Activated CD8-positive, alpha-beta memory T cell treated with anti-CD3 and anti-CD28 coated beads for 1 hour (primary cell): ENCODE measurements at places on chromosomes 12 and 14.

GRCh38 chr12:89461649-89462612 is 62.7 kb downstream of the GALNT4 start:
- DNase-seq = no peak

DNA sequence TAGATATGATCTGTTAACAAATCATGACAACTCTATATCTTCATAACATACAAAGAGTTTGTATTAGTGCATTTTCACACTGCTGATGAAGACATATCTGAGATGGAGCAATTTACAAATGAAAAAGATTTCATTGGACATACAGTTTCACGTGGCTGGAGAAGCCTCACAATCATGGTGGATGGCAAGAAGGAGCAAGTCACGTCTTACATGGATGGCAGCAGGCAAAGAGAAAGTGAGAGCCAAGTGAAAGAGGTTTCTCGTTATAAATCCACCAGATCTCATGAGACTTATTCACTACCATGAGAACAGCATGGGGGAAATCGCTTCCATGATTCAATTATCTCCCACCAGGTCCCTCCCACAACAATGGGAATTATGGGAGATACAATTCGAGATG is 157.6 kb downstream of the DUSP6 start:
- no peak for DNase-seq

- no peak for DNase-seq
Observed at GRCh38 chr12:23098517-23098916, 473.5 kb downstream of the ETNK1 start.

DNA sequence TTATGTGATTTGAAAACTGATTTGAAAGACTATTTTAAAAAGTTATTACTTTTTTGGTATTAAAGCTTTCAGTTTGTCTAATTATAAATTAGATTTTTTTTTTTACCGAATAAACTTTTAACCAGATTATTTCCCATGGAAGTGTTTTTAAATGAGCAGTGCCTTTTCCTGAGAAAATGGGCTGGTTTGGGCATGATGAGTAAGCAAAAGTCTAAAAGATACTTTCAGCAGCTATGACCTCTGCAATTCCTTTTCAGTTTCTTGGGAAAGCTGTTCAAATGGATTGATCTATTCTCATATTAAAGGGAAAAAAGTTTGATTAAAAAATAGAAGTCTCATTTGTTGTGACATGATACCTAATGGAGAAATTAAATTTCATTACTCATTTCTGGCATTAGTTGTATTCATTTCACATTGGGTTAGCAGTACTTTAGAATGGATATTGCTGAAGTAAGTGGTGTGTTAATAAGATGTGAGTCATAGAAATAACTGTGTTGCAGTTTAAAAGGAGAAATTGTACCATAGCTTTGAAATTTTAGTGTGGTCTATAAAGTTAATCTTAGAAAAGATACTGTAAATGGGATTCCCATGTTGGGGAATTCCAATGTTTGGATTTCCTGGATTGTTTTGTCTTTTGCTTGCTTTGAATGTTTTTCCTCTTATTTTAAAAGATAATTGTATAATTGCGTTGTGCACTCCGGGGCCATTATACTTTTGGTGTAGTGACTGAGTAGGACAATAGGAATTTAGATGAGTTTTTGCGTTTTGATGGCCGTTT is 21.0 kb downstream of the KTN1 start:
- no peak for DNase-seq

GRCh38 chr12:31303466-31303865 is 22.5 kb downstream of the SINHCAF start:
- DNase-seq = no peak

GRCh38 chr12:2756756-2757155 is 38.0 kb upstream of the FKBP4 start:
- DNase-seq = no peak

DNA sequence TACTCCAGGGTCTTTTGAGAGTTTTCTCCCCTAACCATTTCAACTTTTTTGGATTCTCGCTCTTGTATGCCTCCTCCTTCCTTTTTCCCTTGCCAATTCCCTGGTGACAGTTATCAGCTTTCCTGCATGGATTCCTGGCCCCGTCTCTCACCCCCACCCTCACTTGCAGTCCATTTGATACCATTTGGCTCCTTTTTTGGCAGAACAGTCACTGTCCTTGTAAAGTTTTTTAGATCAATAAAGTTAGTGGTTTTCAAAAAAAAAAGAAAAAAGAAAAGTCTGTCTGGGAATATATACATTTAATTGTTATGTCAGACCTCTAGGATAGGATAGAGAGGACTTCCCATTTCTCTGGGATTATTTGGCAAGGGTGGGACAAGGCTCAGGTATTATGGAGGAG is 42.1 kb downstream of the ACTN1 start:
- no peak for DNase-seq

DNA sequence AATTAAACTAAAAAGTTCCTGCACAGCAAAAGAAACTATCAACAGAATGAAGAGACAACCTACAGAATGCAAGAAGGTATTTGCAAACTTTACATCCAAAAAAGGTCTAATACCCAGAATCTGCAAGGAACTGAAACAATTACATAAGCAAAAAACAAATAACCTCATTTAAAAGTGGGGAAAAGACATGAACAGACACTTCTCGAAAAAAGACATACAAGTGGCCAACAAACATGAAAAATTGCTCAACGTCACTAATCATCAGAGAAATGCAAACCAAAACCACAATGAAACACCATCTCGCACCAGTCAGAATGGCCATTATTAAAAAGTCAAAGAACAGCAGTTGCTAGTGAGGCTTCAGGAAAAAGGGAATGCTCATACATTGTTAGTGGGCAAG is 15.2 kb downstream of the PDE6H start:
- DNase-seq = no peak

- DNase-seq = no peak
Observed at GRCh38 chr12:57195186-57195585, 21.4 kb upstream of the NXPH4 start.

- DNase-seq = no peak
Observed at GRCh38 chr12:88325816-88326189, 183.7 kb downstream of the TMTC3 start.

DNA sequence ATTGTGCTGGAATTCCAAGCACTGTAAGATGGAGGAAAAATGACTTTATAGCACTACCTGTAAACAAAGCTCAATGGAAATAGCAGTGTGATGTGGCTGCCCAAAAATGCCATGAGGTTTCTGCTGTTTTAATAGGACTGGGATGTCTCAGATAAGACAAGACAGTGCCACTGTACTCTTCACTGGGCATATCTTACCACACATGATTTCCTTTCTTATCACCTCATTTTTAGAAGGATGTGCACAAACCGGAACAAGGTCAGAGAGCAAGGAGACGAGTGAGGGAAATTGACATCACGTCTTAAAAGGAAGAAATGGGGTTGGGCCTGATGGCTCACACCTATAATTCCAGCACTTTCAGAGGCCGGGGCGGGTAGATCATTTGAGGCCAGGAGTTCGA is 38.4 kb upstream of the FGD4 start:
- DNase-seq = no peak

- no peak for DNase-seq
Observed at GRCh38 chr14:63996016-63996415, 143.2 kb downstream of the SYNE2 start.

DNA sequence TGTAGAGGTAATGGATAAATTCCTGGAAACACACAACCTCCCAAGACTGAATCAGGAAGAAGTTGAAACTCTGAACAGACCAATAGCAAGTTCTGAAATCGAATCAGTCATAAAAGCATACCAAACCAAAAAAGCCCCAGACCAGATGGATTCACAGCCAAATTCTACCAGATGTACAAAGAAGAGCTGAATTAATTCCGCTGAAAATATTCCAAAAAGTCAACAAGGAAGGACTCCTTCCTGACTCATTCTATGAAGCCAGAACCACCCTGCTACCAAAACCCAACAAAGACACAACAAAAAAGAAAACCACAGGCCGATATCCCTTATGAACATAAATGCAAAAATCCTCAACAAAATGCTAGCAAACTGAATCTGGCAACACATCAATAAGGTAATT is 81.5 kb downstream of the SLC38A4 start:
- no peak for DNase-seq

- DNase-seq = no peak
Observed at GRCh38 chr14:92670160-92670559, 78.3 kb downstream of the LGMN start.

- DNase-seq = no peak
Observed at GRCh38 chr12:49633703-49634345, 10.5 kb downstream of the PRPF40B start.

GRCh38 chr14:91749868-91750267 is 18.0 kb upstream of the CATSPERB start:
- no peak for DNase-seq

GRCh38 chr12:53956251-53956887 is 1.7 kb downstream of the HOXC12 start:
- DNase-seq = no peak

GRCh38 chr12:109197327-109197726 is 80.9 kb downstream of the ACACB start:
- no peak for DNase-seq

DNA sequence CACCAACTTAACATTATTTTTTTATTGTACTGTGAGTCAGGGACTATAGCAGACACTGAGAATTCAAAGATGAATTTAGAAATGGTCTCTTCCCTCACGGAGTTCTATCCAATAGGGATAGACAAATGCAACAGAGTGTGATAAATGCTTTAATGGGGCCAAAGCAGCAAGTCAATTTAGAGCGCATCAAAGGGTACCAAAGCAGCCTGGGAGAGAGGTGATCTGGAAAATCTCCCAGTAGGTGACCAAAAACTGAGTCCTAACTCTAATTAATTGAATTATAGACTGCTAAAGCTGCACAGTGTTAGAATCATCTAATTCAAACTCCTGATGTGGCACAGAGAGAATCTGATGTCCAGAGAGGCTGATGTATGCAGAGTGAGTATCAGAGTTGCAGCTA is 2.6 kb downstream of the LIN7A start:
- no peak for DNase-seq

GRCh38 chr14:76833011-76833410 is 6.8 kb downstream of the LRRC74A start:
- DNase-seq = no peak

GRCh38 chr12:78519422-78519821 is 345.2 kb upstream of the SYT1 start:
- no peak for DNase-seq

- no peak for DNase-seq
Observed at GRCh38 chr12:2687726-2688125, 107.0 kb upstream of the FKBP4 start.

- no peak for DNase-seq
Observed at GRCh38 chr12:21940549-21941505, at the start of gene ABCC9. TSS of gene ABCC9 (minus strand) at chr12:21941426. CDS start at chr12:21936674, 4,752 bp downstream.

- no peak for DNase-seq
Observed at GRCh38 chr12:78226763-78227162, 396.1 kb downstream of the NAV3 start.

GRCh38 chr14:23530375-23531055 is 21.1 kb downstream of the ZFHX2 start:
- no peak for DNase-seq

- DNase-seq = no peak
Observed at GRCh38 chr14:95397325-95397724, 77.6 kb upstream of the CLMN start.

- DNase-seq = no peak
Observed at GRCh38 chr14:37566811-37567371, 28.2 kb downstream of the FOXA1 start.

GRCh38 chr12:22374508-22374907 is 40.0 kb upstream of the ST8SIA1 start:
- DNase-seq = no peak

DNA sequence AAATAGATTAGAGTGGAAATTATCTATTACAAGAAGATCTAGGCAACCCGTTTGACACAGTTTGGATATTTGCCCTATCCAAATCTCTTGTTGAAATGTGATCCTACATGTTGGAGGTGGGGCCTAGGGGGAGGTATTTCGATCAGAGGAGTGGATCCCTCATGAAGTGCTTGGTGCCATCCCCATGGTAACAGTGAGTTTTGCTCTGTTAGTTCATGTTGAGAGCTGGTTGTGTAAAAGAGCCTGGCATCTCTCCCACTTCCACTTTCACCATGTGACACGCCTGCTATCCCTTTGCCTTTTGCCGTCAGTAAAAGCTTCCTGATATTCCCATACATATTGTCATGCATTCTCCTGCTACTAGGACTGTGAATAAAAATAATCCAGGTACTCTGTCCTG is 66.4 kb upstream of the FLRT2 start:
- DNase-seq = no peak

DNA sequence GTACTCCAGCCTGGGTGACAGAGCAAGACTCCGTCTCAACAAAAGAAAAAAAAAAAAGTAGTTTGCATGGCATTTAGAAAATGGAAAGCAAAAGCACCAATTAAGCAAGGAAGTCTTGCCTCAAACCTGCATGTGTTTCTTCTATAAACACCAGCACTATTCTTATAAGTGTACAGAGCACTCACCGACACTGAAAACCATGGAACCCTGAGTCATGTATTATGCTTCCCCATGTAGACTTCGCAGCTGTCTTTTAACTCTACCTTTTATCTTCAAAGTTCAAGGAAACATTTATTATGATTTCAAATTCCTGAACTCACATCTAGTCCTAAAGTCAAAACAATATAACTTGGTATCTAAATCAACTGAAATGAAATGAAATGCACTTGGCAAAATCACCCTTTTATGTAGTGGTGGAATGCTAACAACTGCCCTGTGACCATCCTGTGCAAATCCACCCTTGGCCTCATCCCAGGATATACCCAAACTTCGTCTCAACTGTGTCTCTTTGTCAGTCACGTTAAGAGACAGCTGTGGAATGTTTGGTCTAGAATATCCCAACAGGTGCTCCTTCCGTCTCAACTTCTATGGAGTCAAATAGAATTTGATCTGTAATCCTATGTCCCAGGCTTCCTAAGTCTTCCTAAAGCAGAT is 4.8 kb downstream of the BCAT1 start:
- DNase-seq = no peak

DNA sequence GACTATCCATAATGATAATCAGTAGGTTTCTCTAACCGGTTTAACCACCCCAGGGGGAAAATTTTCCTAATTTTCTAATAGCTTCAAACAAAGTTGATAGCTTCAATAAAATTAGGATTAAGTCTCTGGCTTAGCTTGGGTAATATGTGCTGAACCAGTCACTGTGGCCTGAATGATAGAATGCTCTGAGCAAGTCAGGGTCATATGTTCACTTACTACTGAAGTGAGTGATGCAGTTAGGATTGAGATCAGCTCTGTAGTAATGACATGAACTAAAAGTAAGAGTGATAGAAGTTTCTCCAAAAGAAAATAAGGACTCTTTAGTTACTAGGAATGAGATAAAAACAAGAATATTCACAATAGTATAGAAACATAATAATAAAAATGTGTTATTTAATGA is 32.6 kb downstream of the ETNK1 start:
- DNase-seq = no peak

- DNase-seq = no peak
Observed at GRCh38 chr14:74663884-74664283, 49.0 kb downstream of the AREL1 start.

DNA sequence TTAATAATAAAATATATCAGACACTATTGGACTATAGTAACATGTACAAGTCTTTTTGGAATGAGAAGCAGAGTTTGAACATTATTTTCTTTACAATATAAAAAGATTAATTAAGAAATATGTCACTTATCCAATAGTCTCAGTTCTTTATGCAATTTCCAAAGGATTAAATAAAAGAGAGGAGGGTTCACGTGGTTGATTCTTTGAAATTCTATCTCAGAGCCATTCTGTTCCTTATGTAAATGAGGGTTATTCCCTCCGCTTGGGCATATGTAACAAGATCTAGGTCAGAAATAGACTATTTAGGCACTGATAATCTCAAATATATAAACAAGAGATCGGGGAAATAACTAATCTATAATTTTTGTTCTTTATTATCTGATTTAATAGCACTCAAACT is 2.1 kb upstream of the TUBA1A start:
- DNase-seq = no peak

- no peak for DNase-seq
Observed at GRCh38 chr14:103703433-103704385, 11.5 kb downstream of the XRCC3 start.
